NCI-H2171 (cell line): ENCODE measurements at places on chromosomes 1 and 21.

DNA sequence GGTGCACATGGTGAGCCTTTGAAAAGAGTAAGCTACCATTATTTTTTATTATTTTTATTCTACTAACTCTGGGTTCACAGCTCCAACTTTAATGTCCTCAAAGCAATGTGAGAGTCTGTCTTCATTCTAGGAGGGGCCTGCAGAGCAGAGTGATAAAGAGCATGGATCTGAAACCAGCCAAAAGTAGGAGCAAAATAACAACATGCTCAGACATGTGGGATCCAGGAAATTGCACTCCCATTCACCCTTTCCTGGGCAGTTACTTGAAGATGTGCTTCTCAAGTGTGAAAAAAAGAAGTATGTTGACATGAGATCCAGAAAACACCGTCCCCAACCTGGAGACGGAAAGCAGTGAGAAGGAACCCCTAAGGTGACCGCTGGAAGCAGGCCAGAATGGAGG lies 8.7 kb upstream of the LIN28A start:
- no peak for DNase-seq

- DNase-seq: no peak
These were observed 7.0 kb downstream of the SH2D5 start for GRCh38 chr1:20725189-20726117.

- no peak for DNase-seq
These were observed 206.0 kb downstream of the CENPF start for GRCh38 chr1:214808845-214809460.

GRCh38 chr21:27631471-27631870 lies 664.6 kb upstream of the ADAMTS5 start:
- DNase-seq: no peak

DNA sequence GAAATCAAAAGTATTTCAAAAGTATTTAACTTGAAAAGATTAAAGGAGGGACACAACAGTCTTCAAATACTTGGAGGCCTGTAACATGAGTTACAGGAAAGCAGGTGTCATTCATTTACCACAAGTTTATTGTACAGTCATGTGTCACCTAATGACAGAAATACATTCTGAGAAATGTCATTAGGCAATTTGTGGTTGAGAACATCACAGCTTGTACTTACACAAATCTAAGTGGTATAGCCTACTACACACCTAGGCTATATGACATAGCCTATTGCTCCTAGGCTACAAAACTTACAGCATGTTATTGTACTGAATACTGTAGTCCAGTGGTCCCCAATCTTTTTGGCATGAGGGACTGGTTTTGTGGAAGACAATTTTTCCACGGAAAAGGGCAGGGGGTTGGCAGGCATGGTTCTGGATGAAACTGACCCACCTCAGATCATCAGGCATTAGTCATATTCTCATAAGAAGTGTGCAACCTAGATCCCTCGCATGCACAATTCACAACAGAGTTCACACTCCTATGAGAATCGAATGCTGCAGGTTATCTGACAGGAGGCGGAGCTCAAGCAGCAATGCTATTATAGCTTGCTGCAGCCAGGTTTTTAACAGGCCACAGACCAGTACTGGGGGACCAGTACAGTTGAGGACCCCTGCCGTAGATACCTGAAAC lies 25.0 kb upstream of the PHTF1 start:
- DNase-seq: no peak

- DNase-seq: no peak
These were observed 109.7 kb downstream of the CENPF start for GRCh38 chr1:214712737-214713136.

- peak; percentile 92 for DNase-seq
These were observed 93.9 kb upstream of the CSF3R start for GRCh38 chr1:36576551-36577110.

GRCh38 chr1:214416417-214416816 lies 135.0 kb downstream of the PTPN14 start:
- no peak for DNase-seq

DNA sequence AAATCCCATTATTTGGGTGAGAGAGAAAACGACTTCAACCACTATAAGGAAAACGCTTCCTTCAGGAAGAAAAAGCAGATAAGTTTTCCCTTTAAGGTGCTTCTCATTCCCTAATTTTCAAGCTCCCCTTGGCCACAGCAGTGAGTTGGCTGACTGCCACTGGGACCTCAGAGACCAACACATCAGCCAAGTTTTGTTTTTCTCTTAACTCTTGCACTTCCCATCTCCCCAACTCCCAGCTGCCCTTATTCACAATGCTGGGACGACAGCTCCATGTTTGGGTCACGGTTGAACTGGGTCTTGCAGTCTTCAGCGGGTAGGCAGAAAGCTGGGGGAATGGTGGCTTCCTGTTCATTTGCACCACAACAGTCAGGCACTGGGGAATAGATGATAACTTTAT lies 18.9 kb downstream of the SGIP1 start:
- no peak for DNase-seq

GRCh38 chr1:94727846-94728715 lies 92.1 kb upstream of the SLC44A3 start:
- no peak for DNase-seq

- DNase-seq: no peak
These were observed 9.0 kb upstream of the RBM8A start for GRCh38 chr1:145936247-145936646.

- no peak for DNase-seq
These were observed 142.8 kb downstream of the ZZZ3 start for GRCh38 chr1:77539519-77540142.

DNA sequence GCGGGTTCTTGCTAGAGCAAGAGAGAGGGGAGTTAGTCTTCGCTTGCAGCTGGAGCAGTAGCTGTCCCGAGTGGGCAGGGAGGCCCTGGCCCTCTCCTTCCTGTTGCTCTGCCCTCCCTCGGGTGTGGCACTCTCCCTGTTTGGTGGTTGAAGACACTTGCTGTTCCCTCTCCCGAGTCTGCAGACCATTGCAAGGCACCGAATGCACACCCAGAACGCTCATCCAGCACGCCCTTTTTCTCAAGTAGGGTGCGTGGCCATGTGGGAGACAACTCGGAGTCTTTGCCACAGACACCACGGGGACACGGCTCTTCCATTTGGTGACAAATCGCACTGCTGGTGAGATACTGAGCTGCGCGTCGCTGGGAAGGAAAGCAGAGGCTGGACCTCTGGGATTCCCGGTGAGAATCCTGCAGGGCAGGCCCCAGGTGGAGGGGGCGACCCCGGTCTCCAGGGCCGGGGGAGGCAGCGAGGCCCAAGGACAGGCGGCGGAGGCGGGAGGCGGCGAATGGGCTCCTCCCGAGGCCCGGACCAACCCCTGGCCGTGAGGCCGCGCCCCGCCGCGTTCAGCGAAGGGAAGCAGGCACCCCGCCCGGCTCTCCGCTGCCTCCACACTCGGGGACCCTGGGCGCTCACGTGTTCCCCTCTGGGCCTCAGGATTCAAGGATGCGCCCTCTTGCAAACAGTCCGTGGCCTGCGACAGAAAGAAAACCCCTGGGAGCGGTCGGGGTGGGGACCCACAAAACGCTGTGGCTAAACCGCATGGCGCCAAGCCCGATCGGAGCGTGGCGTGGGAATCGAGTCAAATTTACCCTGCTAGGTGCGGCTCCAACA lies 10.4 kb upstream of the TMEM200B start:
- no peak for DNase-seq

DNA sequence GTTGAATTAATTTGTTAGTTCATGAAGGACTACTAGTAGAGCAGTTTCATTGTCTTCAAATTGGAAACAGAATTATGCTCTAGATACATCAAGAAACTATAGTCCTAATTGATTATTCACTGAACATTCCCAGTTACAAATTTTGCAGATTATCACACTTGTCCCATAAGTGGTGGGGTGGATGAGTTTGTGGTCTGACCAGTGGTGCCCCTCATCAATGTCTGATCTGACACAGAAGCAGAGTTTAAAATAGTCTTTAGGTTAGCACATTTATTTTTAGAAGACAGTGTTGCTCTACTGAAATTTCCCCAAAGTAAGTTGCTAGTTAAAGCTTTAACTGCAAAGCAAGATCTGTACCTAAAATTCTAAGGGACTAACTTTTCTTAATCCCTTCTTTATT lies 42.9 kb downstream of the INKA2 start:
- no peak for DNase-seq

GRCh38 chr1:214842856-214843255 lies 239.7 kb upstream of the KCNK2 start:
- no peak for DNase-seq

DNA sequence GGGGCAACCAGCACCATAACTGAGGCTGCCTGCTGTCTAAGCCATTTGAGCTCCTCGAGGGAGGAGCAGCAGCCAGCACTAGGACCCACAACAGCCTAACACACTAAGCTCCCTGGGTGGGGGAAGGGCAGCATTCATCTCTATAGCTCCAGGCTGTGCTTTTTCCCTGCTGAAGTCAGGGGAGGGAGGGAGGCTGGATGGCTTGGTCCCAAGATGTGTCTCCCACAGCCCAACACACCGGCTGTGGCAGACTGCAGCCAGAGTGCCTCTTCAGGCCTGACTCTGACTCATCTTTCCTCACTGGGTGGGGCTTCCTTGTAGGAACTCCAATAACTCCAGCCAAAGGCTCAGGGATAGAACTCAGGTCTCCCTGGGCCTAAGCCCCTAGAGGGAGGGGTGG lies 296.3 kb downstream of the PRDM2 start:
- no peak for DNase-seq

- DNase-seq: no peak
These were observed 165.7 kb downstream of the HHIPL2 start for GRCh38 chr1:222382171-222382570.

DNA sequence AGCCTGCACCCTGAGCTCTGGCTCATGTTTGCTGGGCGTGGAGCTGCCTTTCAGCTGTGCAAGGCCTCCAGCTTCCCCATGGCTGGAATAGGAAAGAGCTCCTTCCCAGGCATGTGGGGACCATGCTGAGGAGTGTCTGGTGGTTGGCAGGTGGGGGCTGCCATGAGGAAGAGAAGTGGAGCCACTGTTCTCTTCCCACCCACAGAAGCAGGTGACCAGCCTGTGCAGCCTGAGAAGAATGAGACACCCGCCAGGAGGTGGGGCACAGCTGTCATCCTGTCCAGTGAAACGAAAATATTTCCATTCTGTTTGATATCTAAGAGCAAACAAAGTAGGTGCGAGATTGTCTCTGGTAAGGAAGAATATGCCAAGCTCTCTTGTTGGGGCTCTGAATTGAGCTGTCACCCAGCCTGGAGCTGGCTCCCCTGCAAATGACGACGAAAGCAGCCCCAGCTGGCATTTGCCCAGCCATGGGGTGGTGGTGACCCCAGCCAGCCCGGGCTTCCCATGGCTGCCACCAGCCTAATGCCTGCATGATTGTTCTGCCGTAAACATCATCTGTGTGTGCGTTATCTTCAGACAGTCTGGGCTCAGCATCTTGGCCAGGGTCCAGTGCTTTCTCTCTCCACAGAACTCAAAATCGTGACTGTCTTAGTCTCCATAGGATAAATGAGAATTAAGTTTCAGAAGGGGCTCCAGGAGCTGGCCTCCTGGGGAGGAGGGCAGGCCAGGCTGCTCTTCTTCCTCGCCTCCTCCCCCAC lies 429.8 kb upstream of the VAMP3 start:
- peak; percentile 31 for DNase-seq

DNA sequence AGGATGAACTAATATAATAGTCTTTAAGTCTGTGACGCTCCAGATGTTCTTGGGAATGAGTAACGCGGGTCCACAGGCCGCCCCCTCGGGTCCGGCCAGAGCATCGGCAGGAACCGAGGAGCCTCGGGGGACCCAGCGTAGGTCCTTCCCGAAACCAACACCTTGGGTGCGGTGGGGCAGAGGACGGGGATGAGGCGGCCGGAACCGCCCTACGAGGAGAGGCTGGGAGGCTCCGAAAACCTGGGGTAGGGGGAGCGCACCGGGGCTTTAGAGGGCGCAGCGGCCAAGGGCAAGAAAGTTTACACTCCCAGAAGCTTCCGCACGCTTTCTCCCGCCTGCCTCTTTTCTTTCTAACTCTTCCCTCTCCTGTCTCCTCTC lies 7.1 kb downstream of the DMRTA2 start:
- DNase-seq: no peak

- no peak for DNase-seq
These were observed 7.4 kb upstream of the HYI start for GRCh38 chr1:43460988-43461693.

GRCh38 chr1:245765230-245766000 lies 610.6 kb downstream of the KIF26B start:
- DNase-seq: no peak

DNA sequence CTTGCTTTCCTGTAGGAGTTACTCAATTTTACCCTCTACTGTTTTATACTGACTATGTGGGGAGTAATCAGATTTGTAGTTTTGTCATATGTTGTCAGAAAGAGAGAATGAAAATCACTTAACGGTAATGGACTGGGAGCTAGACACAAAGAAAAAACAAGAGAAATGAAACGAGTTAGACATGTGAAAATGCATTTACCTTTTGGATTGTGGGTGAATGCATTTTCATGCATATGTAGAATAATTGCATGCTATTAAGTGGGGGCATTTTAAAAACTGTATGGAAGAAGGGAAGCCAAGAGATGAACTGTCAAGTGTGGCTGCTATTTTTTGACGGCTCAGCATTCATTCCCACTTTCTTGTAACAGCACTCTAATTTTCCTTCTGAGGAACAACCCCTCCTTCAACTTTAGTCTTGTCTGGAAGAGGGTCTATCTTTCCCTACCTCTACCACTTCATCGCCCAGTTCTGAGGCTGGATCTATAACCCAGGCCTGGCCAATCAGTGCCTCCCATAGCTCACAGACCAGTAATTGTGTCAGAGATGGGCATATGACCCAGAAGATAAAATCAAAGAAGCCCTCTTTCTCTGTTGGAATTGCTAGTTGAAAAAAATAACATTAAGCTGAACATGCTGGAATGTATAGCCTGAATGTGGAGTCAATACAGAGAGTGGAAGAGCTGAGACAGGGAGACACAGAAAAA lies 5.2 kb upstream of the ZNF697 start:
- DNase-seq: no peak

DNA sequence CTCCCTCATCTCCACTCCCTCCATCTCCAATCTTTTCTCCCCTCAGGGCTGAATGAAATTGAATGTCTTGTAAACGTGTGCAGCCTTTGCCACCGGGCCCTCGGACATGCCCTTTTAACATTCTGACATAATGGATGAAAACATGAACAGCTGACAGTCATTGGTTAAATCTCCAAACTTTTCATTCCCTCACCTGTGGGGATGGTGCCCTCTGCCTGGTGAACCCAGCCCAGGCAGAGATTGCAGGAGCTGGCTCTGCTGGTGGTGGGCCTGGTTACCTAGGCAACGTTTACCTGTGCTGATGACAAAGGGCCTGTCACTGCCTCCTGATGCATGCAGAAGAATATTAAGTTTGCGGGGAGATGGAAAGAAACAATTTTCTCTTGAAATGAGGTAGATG lies 21.3 kb downstream of the ST6GALNAC3 start:
- DNase-seq: no peak

DNA sequence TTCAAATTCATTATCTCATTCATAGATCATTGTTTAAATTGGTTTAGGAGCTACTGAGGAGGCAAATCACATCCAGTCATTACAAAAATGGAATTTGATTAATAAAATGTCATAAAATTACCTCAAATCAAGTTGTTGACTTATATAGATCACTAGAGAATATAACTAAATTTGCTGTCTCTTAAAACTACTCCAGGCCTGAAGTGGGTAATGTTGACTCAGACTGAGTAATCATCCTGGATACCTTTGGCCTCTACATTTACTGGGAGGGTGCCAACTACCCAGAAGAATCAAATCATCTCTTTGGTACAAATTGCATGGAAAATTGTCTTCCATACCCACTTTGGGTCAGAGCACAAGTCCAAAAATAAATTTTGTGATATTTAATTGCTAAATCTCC lies 191.2 kb upstream of the GREM2 start:
- no peak for DNase-seq
